Activated CD4-positive, alpha-beta T cell treated with anti-CD3 and anti-CD28 coated beads, Interleukin-2, amount 50 U/mL, for 24 hours (primary cell): ENCODE measurements at places on chromosomes 7 and 10.

DNA sequence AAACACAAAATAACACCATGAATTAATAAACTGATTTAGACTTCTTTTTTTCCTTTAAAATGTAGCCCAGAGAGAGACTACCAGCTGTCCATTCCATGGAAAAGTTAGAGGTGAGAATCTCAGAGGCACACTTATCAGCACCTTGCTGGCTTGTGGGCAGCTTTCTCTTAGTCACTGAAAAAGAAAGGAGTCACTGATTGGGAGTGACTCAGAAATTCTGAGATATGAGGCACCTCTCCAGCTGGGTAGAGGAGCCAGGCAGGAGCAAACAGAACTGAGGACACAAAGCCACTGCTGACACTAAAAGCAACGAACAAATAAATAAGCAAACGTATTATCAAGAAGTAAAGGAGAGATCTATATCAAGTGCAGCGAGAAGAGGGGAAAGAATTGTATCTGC is 310.6 kb downstream of the PARD3 start:
- no peak for DNase-seq

GRCh38 chr7:7536396-7537019 is 835 bp upstream of the COL28A1 start:
- no peak for DNase-seq

GRCh38 chr7:26345837-26346236 is 54.2 kb downstream of the SNX10 start:
- DNase-seq, result no peak

GRCh38 chr7:3003936-3004335 is 39.7 kb downstream of the CARD11 start:
- no peak for DNase-seq

DNA sequence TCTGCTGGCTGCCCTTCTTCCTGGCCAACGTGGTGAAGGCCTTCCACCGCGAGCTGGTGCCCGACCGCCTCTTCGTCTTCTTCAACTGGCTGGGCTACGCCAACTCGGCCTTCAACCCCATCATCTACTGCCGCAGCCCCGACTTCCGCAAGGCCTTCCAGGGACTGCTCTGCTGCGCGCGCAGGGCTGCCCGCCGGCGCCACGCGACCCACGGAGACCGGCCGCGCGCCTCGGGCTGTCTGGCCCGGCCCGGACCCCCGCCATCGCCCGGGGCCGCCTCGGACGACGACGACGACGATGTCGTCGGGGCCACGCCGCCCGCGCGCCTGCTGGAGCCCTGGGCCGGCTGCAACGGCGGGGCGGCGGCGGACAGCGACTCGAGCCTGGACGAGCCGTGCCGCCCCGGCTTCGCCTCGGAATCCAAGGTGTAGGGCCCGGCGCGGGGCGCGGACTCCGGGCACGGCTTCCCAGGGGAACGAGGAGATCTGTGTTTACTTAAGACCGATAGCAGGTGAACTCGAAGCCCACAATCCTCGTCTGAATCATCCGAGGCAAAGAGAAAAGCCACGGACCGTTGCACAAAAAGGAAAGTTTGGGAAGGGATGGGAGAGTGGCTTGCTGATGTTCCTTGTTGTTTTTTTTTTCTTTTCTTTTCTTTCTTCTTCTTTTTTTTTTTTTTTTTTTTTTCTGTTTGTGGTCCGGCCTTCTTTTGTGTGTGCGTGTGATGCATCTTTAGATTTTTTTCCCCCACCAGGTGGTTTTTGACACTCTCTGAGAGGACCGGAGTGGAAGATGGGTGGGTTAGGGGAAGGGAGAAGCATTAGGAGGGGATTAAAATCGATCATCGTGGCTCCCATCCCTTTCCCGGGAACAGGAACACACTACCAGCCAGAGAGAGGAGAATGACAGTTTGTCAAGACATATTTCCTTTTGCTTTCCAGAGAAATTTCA is 1.7 kb downstream of the ADRB1 start:
- DNase-seq, result no peak

DNA sequence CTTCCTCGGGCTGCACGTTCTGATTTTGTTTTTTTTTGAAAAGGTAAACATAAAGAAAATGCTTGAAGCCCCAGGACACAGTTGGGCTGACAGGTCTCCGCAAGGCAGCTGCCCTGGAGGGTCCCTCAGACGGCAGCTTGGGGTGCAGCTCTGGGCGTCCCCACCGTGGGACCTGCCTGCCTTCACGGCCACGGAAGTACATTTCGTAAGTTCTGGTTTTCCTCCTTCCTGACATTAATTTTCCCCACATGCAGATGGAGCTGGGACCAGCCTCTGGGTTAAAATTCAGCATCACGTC is 491.0 kb downstream of the DNAJB6 start:
- DNase-seq, result no peak

- DNase-seq, result no peak
Measured at GRCh38 chr7:45225948-45226335, 68.4 kb downstream of the RAMP3 start.

DNA sequence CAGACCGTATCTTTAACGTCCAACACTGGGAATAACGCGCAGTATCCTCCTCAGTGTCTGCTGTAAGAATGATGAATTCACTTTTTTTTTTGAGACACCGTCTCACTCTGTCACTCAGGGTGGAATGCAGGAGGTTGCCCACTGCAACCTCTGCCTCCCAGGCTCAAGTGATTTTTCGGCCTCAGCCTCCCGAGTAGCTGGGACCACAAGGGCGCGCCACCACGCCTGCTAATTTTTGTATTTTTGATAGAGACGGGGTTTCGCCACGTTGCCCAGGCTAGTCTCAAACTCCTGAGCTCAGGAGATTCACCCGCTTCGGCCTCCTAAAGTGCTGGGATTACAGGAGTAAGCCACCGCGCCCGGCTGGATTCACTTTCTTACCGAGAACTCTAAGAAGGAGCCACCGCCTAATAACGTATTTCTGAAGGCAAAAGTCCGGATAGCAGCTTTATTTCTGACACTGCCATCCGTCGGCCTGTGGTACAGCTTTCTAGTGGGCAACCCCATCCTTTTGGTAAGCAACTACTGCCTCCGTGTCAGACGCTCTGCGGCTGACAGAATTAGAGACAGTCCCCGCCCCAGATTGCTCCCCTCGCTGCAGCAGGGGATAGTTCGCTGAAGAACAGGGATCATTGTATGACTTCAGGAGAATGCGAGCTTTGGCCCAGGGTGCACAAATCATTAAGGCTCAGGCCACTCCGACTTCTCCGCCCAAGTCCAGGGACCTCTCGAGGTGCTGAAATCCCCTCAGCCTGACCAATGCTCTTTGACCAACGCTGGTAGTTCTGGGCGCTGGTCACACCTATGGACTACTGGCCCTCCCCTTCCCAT is 662 bp downstream of the POLR3A start:
- DNase-seq, result no peak
